ENCODE measurements at places on chromosomes 13 and 19. TPM values are rescaled to one million over a fixed set of nuclear protein-coding genes. Genes with fewer than 3 reads are reported as not detected.

GRCh38 chr19:42176990-42177685, 40.3 kb downstream of the DEDD2 start:
- DNase-seq = peak; percentile 91

DNA sequence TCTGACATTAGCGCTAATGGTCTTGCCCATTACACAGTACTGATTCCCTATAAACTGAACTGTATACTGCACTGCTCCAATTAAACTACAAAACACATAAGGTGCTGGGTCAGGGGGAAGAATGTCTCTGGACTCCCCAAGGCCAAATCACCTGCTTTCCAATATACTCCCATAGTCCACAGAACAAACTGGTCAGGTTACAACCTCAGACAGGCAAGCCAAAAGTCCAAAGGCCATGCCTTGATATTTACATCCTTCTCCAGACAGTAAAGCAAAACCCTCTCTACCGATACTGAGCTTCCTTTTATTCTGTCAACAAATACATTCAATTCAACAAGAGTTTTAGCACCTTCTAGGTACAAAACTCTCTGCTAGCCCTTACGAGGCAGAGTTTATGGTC, 8.9 kb downstream of the ZNF541 start:
- DNase-seq = no peak

GRCh38 chr19:13209484-13210338, 59.5 kb downstream of the IER2 start:
- peak; percentile 26 for DNase-seq

DNA sequence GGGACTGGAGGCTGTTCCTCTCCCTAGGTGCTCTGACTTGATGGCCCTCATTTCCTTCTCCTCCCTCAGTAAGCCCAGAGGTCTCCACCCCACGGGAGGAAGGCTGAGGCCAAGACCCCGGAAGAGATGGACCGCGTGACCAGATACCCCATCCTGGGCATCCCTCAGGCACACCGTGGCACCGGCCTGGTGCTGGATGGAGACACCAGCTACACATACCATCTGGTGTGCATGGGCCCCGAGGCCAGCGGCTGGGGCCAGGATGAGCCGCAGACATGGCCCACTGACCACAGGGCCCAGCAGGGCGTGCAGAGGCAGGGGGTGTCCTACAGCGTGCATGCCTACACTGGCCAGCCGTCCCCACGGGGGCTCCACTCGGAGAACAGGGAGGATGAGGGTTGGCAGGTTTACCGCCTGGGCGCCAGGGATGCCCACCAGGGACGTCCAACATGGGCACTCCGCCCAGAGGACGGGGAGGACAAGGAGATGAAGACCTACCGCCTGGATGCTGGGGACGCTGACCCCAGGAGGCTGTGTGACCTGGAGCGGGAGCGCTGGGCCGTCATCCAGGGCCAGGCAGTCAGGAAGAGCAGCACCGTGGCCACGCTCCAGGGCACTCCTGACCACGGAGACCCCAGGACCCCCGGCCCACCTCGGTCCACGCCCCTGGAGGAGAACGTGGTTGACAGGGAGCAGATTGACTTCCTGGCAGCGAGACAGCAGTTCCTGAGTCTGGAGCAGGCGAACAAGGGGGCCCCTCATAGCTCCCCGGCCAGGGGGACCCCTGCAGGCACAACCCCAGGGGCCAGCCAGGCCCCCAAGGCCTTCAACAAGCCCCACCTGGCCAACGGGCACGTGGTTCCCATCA, 6.1 kb downstream of the MISP start:
- DNase-seq = no peak

DNA sequence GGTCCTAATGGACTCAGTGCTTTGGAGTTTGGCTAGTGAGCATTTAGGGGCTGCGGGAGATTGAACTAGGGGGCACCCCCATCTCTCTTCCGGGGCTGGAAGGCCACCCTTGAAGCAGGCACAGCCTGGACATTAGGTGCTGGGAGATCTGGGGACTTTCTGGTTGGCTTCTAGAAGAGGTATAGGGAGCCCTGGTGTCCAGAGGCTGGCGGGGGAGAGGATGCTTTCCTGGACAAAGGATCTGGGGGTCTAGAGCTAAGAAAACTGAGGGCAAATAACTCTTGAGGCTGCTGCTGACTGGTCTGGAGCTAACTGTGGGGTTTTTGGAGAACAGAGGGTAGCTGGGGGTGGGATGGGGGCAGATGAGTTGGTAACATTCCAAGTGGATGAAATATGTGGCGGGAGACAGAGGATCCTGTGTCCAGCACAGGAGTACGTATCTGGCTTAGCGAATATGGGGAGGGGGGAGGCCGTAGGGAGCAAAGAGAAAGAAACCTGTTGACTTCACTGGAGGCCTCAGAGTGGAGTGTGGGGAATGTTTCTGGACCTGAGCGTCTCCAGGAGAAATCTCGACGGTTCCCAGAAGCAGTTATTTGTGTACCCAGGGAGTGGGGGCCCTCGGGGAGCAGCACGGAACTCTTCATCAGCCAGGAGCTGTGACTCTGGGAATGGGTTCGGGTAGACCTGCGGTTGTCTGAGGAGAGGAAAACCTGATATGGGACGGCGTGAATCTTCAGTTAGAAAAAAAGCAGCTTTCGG, 1.4 kb downstream of the HNRNPUL1 start:
- peak; percentile 63 for DNase-seq

DNA sequence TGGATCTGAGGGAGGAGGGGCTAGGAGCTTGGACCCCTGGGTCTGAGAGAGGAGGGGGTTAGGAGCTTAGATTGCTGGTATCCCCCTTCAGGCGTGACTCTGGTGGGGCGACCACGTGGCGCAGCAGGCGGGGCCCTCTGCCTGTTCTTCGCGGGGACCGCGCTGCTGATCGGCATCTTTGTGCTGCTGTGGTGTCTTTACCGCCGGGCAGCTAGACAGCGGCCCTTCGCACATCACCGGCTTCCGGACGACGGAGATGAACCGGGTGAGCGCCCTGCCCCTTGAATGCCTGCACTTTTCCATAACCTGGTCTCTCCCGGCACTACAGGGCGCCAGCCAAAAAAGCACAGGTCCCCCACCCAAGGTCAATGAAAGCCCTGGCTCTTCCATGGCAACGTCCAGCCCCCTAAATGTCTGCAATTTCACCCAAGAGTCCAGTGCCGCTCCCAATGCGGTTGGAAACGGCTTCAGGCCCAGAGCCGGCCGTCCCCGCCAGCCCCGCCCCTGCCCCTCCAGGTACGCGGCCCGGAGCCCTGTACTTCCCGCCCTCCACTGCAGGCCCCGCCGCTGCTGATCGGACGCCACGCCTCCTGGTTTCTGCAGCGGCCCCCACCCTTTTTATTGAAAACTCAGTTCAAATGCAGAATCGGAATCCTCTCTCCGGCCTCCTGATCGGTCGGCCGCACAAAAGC, 2.8 kb downstream of the GFY start:
- DNase-seq = peak; percentile 43

DNA sequence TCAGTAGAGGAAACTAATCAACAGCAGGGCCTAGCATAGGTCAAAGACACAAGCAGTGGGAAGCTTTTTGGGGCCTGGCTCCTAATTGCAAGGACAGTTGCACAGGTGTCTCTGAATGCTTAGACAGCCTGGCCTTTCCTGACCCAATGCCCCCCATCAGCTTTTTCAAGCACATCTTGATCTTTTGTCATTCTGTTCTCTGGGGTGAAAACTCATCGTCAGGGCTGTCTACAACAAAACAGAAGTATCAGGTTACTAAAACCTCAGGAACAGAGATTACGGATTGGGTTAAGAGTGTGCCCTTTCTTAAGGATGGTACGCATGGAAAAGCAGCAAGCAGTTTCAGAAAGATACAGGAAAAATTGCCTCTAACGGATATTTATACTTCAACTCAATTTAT, 8.3 kb upstream of the ZNF254 start:
- no peak for DNase-seq

GRCh38 chr19:17473041-17473440, 2.7 kb downstream of the SLC27A1 start:
- peak; percentile 88 for DNase-seq

DNA sequence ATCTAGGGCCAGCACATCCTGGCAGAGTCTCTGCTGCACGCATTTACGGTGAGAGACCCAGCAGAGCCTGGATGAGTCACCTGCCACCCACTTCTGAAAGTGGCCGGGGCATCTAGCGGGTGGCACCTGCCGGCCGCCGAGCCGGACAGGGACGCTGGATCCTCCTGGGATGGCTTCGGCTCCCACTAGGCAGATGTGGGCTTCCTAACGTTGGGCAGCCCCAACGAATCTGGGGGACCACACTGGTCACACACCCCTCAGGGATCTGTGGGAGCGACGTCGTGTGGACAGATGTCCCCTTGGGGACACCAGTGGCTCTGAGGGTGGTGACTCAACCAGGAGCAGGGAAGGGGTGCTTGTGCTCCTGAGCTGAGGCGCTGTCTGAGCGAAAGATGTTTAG, 32.2 kb downstream of the TMEM255B start:
- DNase-seq = no peak

Gene AKT1S1
- 11.6 TPM for total RNA-seq

Gene ZNF99
- not detected for total RNA-seq

Gene CACNG7
- not detected for total RNA-seq

Gene MPND
- total RNA-seq = 6.2 TPM

Gene RNF225
- total RNA-seq = not detected

Gene ZNF229
- total RNA-seq = 11.7 TPM

Gene MCF2L
- not detected for total RNA-seq

Gene MBD3L3
- total RNA-seq = not detected

Gene RTBDN
- not detected for total RNA-seq
